Hematopoietic multipotent progenitor cell (in vitro differentiated cells): ENCODE measurements at places on chromosomes 2 and 18.

GRCh38 chr18:3985020-3985419 is 470.1 kb downstream of the DLGAP1 start:
- peak; percentile 28 for DNase-seq

DNA sequence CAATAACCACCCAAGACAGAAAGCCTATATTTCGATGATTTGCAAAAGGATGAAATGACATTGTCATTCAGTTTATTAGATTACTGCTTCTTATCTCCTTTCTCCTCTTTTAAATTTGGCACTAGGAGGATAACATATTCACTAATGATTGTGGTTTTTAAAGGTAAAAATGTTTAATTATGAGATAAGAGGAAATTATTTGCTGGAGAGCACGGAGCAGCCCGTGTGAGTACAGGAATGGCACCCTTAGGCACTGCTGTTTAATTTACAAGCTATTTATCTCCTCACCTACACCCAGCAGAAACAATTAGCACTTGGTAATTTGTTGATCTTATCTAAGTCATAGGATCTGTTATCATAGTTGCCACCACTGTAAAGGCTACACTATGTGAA is 87.4 kb upstream of the SP3 start:
- no peak for DNase-seq

DNA sequence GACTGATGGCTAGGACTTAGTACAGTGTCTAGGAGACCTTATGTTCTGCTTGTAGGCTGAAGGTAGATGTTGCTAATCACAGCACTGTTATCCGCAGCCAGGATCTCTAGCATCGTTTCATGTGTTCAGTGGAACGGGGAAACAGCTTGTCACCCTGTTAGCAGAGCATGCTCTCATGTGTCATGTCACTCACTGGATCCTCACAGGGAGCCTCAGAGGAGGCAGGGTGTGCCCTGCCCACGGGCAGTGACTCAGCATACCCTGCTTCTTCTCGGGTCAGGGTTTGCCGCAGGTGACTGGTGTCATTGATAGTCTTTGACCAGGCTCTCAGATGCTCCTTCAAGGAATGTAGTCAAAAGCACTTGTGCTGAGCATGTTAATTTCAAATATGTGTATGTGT is 44.4 kb downstream of the RPIA start:
- DNase-seq = no peak

DNA sequence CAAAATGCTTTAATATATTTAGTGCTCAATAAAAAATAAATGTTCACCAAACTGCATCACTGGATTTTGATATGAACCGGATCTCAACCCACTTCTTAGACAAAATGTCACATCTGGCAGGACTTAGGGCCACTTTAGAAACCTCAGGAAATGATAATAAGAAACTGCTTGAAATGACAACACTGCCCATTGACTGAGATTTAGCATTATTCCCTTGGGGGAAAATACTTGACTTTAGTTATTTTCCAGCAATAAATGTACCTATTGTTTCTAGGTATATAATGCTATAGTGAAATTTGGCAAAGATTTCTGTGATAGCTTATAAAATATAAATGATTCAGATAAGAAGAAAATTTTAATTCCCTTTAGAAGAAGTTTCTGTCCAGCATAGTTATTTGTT is 195.1 kb downstream of the ICOS start:
- DNase-seq = no peak

DNA sequence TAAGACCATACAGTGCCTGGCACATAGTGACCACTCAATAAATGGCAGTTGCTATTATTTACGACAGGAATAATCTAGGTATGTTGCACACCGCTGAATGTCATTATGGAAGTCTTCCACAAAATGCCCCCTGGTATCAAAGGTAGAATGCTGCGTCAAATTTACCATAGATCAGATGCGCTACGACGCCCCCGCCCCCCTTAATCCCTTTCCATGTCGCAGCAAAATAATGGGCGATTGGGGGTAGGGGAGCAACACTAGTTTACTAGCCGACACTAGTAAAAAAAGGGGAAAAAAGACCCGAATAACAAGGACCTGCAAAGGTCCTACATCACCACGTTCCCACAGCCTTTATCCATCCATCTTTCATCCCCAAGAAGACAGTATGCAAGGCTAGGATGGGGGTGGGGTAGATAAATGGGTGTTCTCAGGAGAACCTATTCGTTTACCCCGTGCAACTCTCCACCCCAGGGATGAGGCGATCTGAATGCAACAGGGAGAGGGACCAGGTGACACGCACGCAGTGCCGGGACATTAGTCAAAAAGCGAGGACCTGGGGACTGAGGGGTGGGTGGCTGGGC is 455 bp downstream of the PREPL start:
- no peak for DNase-seq

DNA sequence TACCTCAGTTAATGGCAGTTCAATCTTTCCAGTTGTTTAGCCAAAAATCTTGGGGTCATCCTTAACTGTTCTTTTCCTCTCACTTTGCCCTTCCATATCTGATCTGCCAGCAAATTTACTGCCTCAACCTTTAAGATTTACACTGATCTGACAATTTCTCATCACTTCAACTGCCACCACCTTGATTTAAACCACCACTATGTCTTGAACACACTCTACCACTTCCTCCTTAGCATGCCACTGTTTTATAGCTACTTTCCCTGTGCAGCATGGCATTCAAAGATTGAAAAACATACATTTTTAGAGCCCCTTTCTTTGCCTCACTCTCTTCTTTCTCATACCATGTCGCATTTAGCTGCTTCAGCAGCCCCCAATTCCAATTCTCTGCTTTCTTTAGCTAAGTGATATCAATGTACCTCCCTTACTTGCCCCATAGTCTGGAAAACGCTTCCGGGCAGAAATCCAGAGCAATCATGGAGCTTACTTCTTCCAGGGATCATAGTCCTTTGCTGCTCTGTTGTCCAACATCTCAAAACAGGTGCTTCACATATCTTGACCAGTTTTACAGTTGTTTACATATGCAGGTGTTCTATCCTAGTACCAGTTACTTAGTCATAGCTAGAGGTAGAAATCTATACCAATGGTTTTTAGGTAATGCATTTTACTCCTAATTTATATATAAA is 10.9 kb downstream of the PGAP1 start:
- DNase-seq = no peak

DNA sequence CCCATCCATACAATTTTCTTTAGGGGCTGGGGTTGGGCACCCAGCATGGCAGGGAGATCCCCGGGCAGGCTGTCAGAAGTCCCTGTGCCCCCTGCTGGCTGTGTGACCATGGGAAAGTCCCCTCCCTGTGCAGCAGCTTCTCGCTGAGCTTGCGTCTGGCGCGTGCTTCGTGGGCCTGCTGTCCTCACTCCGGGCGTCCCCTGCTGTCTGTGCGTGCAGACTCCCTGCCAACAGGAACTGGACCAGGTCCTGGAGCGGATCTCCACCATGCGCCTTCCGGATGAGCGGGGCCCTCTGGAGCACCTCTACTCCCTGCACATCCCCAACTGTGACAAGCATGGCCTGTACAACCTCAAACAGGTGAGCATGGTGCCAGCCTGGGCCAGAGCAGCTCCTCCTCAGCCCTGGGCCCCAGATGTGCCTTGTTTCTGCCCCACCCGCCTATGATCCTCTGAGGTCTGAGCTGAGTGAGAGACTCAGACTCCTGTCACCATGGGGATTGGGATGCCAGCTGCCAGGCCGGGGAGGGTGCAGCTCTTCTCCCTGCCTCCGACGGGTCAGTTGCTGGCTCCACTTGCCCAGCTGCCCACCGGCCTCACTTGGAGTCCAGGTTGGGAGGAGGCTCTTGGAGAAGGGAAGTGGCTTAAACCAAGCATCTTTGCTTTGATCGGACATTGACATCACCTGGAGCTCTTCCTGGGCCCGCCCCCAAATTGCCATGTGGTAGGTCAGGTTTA is 28.6 kb downstream of the IGFBP2 start:
- DNase-seq = no peak

- DNase-seq = no peak
These were observed 35.6 kb downstream of the GALM start for GRCh38 chr2:38701542-38701941.

DNA sequence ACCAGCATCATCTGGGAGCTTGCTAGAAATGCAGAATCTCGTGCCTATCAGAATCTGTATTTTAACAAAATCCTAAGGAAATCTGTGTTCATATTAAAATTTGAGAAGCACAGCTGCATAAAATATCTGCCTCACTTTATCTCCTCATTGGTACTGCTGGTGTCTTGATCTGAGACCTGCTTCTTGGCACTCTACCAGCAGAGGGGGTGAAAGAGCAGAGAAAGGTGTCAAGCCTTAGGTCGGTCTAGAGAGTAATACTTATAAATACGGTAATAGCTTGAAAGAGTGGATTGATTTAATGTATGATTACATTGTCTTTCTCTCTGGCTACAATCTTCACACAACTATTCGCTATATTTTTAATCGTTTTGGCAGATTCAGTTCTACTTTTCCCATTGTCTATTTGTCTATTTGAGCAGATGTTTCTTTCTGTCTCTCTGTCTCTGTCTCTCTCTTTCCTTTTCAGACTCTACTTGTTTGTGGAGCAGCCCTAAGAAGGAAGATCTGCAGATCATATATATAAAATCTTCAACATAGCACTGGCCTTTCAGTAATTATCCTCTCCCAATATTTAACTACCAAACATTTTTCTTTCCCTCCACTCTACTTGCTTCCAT is 1.7 kb upstream of the GCG start:
- peak; percentile 59 for DNase-seq

DNA sequence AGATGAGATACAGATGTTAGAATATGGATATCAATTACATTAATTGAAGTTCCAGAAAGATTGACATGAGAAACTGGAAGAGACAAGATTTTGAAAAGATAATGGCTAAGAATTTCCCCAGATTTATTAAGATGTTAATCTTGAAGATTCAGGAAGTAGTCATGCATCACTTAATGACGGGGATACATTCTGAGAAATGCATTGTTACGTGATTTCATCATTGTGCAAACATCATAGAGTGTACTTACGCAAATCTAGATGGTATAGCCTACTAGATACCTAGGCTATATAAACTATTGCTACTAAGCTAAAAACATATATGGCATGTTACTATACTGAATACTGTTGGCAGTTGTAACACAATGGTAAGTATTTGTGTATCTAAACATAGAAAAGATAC is 6.8 kb upstream of the CHMP3 start:
- DNase-seq = no peak

- no peak for DNase-seq
These were observed 130.3 kb downstream of the FHOD3 start for GRCh38 chr18:36427831-36428230.

DNA sequence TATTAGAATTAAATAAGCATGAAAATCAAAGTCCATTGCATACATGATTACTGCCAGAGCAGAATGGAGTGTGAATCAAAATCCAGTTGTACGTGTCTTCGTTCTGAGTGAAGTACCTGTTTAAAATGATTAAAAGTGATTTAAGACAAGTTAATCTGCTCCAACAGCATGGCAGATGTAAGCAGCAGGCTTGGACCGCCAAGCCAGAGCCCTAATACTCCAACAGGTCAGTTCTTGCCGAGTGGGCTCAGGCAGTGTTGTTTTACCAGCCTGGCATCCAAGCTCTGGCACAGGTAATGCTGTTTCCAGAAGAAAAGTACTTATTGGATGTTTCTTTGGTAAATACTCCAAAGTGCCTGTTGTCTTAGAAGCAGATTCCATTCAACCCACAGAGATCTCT is 171.4 kb upstream of the EPAS1 start:
- no peak for DNase-seq

DNA sequence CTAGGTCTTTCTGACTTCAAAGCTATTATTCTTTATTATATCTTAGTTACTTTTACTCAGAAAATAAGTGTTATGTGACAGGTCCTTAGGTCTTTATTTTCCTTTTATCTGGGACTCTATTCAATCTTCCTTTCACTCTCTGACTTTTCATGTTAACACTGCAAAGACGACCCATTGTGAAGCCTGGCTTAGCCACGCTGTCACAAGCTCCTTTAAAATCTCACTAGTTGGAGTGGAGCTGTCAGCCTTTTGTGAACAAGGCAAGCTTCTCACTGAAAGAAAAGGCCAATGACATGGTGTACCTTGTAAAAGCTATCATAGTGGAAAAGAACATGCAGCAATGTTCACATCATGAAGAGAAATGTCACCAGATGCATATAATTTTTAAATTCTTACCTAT is 1130.7 kb upstream of the FAM98A start:
- no peak for DNase-seq

GRCh38 chr18:6405237-6406074 is 9.3 kb downstream of the L3MBTL4 start:
- no peak for DNase-seq

- no peak for DNase-seq
These were observed 151.5 kb upstream of the MYCN start for GRCh38 chr2:15788830-15789229.

DNA sequence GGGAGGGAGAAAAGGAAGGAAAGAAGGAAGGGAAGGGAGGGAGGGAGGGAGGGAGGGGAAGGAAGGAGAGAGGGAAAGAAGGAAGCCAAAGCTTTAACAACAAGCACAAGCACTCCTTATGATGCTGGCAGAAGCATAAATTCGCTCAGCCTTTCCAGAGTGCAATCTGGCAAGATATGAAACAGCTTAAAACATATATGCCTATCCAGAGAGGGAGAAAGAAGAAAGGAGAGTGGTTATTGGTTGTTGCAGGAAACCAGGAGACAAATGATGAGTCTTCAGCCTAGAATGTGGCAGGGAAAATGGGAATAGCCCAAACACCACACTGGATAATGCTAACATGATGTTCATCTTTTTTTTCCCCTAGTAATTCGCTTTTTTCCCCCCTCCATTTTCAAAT is 64.0 kb downstream of the STPG4 start:
- DNase-seq = no peak

GRCh38 chr2:105364436-105365139 is 27.2 kb downstream of the C2orf49 start:
- no peak for DNase-seq

DNA sequence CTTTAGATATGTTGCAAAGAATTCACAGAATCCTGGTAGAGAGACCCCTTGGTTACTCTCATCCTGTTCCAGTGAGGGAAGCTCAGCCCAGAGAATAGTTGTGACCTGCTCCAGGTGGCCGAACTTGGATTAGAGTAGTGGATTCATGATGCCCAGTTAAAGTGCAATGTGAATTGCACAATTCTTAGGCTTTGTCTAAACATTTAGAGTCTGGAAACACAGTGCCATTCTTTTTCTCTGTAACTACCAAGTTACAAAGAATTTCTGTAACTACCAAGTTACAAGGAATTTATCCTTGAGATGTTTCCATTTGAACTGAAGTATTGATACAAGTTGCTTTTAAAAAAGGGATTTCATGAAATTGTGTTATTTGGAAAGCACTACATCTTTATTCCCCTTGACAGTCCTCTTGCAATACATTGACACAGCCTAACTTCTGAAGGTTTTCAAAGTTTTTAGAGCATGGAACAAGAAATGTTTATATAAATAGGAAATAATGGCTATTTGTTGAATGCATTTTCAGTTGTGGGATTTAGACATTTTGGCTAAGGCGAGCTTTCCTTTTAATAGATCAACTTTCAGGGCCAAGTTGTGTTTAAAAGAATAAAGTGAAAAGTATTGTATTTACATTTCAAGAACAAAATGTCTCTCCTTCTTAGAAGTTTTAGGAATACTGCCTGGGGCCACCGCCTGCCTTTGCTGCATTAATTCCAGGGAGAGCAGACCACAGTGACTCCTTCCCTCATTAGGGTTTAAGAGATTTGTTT is 315.0 kb downstream of the LPIN1 start:
- DNase-seq = no peak

GRCh38 chr2:100293341-100294161 is 28.8 kb downstream of the LONRF2 start:
- no peak for DNase-seq
